ENCODE measurements at places on chromosomes 7 and 10. TPM values are rescaled to one million over a fixed set of nuclear protein-coding genes. Genes with fewer than 3 reads are reported as not detected.

The LIPN gene
- not detected for total RNA-seq

The THNSL1 gene
- 1.6 TPM for total RNA-seq

The CYP26C1 gene
- not detected for total RNA-seq

The GBX1 gene
- total RNA-seq: not detected

The RET gene
- total RNA-seq: 1.8 TPM

DNA sequence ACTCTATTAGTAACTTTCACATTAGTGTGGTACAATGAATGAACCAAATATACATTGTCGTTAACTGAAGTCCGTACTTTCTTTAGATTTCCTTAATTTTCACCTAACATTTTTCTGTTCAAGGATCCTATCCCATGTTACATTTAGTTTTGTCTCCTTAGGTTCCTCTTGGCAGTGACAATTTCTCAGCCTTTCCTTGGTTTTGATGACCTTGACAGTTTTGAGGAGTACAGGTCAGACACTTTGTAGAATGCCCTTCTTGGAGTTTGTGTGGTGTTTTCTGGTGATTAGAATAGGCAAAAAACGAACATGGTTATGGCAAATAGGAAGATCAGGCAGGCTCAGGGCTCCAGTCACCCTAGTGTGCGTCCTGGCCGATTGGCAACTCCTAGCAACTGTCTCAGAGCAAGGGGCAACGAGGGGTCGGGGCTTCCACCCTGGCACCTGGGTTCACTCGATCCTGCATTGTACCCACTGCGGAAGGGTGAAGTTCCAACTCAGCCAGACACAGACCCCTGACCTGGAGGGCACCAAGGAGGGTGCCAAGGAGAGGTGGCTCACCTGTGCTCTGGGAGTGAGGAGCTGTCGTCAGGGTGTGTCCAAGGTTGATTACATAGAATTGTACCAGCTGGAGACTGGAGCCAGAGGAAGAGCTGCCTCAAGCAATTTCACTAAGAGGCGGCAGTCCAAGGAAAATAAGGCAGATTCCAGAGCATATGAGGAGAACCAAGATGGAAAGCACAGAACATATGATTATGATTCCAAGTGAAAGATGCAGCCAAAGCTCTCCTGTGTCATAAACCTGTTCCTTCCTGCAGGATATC, 37.5 kb downstream of the PAPSS2 start:
- H3K36me3 ChIP-seq: no peaks in the 10 kb centered on the region
- no peaks in the 10 kb centered on the region for H3K4me1 ChIP-seq
- no peaks in the 10 kb centered on the region for H3K27me3 ChIP-seq
- no peak overlapping the region for H3K27ac ChIP-seq

DNA sequence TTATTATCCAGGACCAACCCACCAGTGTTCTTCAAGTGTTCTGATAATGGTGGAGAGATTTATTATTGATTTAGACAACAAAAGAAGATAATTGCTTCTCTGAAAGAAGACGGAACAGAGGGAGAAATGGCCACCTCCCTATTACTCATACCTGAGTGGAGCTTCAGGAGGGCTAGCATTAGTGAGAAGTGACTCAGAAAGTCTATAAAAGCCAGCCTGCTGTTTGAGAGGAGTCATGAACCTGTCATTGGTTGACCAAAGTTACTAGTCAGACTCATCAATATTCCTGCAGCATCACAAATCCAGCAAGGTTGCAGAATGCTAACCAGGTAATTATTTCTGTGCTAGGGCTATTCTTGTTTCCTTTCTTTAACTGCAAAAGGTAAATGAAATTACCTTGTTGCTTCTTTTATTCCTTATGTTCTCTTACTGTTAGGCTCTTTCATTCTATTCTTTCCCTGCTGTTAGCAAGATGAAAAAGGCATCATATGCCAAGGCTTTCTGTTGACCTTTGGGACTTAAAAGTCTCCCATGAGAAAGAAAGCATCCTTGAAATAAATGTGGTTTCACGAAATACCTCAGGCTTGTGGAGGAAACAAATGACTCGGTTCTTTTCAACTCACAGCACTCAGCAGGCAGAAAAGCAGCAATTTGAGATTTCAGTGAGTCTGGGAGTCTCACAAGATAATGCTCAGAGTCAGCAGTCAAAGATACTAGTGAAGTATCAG, 256.4 kb upstream of the PHYHIPL start:
- no peaks in the 10 kb centered on the region for H3K36me3 ChIP-seq
- no peak overlapping the region for H3K4me3 ChIP-seq
- H3K4me1 ChIP-seq: no peaks in the 10 kb centered on the region
- DNase-seq: no peak

DNA sequence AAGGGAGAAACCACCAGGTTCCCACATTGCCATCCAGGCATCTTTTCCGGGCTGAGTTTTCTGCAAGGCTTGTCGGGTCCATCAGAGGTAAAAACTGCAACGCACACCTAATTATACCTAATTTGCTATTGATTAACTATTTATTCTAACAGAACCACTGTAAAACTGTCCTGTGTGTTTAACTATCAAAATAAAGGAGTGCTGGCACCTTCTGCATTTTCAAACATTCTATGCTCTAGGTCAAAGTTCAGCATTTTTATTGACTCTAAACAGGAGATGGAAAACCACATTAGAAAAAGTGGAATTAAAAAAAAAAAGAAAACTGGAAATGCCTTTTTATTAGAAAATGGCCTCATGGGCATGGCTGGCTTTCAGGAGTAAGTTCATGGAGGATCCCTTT, 82.0 kb downstream of the ADARB2 start:
- no peak for DNase-seq
- no peak overlapping the region for H3K4me3 ChIP-seq
- no peak overlapping the region for H3K27ac ChIP-seq
- H3K36me3 ChIP-seq: no peaks in the 10 kb centered on the region
- no peaks in the 10 kb centered on the region for H3K4me1 ChIP-seq

DNA sequence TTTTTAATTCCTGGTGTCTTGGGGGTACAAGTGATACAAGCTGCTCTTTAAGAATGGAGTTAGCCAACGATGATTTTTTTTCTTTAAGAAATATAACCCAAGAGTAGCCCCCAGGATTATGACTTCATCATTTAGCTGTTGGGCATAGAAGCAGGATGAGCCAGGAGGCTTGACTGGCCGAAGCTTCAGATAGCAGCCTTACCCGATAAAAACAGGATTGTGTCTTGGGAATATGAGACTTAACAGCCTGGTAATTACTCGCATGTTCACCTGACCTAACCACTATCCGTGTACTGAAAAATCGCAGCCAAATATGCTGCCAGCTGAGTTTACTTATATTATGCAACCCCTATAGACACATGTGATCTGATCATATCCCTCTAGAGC, 346.0 kb upstream of the BMPER start:
- no peaks in the 10 kb centered on the region for H3K27me3 ChIP-seq
- no peak overlapping the region for H3K4me3 ChIP-seq
- no peaks in the 10 kb centered on the region for H3K36me3 ChIP-seq
- H3K27ac ChIP-seq: no peak overlapping the region

DNA sequence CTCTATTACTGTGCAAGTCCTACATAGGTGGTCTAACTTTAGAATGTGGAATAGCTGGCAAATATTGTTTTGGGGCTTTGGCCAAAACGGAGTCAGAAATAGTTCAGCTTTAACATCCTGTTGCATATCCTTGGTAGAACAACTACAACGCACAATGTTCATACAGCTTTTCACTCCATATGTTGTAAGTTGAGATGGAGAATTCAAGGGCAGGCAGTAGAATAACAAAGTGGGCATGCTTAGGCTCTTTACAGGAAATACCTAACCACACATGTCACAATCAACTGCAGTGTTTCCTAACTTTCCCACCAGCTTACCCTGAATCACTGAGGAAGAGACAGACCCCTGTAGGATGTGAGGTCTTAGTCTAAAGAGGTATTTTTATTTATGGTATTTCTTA, 122.3 kb downstream of the PPP1R3A start:
- H3K36me3 ChIP-seq: no peaks in the 10 kb centered on the region
- H3K4me1 ChIP-seq: no peaks in the 10 kb centered on the region
- H3K4me3 ChIP-seq: no peak overlapping the region
- no peak overlapping the region for H3K27ac ChIP-seq
- DNase-seq: no peak

GRCh38 chr10:110567201-110568054, at the start of gene SMC3:
Gene SMC3 (plus strand): TSS chr10:110567695. CDS start chr10:110567817, 122 bp downstream.
- H3K4me1 ChIP-seq: no peaks in the 10 kb centered on the region
- peak; percentile 86 for DNase-seq
- no peaks in the 10 kb centered on the region for H3K36me3 ChIP-seq
- peak within 1 kb of the TSS; percentile 90 for H3K4me3 ChIP-seq
- H3K27me3 ChIP-seq: no peaks in the 10 kb centered on the region

DNA sequence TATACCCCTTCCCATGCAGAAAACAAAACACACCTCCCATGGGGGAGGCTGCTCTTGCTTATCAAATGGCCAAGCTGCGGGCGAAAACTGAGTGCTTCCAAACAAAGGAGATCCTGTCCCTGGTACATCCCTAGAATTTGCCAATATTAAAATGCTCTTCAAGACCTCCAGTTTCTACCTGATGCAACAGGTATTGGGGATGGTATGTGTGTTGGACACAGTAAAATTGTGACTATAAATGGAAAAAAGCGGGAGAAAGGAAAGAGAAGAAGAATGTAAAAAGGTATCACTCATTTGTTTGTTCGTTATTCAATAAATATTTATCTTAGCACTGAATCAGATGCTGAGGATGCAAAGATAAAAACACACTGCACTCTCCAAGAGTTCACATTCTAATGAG, 123.9 kb downstream of the KMT2E start:
- no peak overlapping the region for H3K4me3 ChIP-seq
- H3K27me3 ChIP-seq: no peaks in the 10 kb centered on the region
- H3K27ac ChIP-seq: no peak overlapping the region
- DNase-seq: no peak
- no peaks in the 10 kb centered on the region for H3K4me1 ChIP-seq

DNA sequence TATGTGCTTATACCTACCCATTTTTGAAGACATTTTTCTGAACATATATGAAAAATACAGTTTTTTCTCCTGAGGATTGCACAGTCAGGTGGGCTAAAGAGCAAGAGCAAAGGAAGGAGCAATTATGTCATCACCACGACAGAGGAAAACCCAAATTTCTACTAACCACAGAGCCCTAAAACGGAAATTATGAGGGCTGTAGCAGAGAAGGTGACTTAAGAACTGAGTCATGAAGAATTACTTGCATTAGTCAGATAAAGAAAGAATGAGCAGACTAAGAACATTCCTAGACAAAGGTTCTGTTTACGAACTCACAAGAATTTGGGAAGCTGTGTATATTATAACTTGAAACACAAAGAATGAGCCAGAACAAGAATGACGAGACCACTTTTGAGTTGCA, 974.4 kb downstream of the NXPH1 start:
- no peak for DNase-seq
- H3K4me1 ChIP-seq: no peaks in the 10 kb centered on the region
- no peak overlapping the region for H3K4me3 ChIP-seq
- H3K36me3 ChIP-seq: no peaks in the 10 kb centered on the region

DNA sequence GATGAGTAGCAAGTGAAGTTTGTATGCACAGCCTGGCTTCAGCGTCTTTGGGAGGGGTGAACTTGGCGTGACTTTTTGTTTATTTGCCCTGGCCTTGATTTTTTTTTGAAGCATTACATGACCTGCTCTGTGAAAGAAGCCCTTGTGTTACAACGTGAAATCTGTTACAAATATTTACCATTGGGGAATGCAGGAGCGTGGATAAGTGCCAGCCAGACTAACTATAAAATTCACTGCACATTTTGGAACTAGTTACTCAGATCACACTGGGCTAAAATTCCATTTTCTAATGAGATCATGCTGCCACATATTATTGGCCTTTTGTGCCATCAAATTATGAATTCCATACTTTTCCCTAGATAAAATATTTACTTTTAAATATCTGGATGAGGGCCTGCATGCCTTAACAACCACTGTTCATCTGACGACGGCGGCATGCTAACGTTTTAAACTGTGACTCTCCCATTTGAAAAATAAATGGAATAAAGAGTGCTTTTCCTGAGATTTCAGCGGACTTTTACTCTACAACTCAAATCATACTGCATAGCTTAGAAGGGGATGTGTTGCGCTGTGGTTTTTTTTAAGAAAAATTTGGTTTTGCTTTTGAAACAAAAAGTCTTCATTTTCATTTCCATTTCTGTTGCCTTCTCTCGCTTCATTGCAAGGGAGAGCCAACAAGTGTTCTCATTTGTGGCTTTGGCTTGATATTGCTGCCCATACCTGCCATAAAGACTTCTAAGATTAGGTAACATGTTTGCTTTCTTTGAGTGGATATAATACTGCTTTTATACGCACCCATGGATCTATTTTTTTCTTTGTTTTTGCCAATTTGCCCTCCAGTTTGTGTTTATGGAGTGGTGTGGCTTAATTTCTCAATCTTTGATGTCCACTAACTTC, 352.2 kb downstream of the TFEC start:
- H3K36me3 ChIP-seq: no peaks in the 10 kb centered on the region
- H3K4me1 ChIP-seq: no peaks in the 10 kb centered on the region
- no peak for DNase-seq

- no peak overlapping the region for H3K4me3 ChIP-seq
- no peaks in the 10 kb centered on the region for H3K36me3 ChIP-seq
- no peak for DNase-seq
- no peaks in the 10 kb centered on the region for H3K27me3 ChIP-seq
- H3K4me1 ChIP-seq: no peaks in the 10 kb centered on the region
- H3K27ac ChIP-seq: no peak overlapping the region
Observed at GRCh38 chr10:63467841-63468240, 2.1 kb upstream of the JMJD1C start.

- H3K27ac ChIP-seq: no peak overlapping the region
- no peaks in the 10 kb centered on the region for H3K36me3 ChIP-seq
- DNase-seq: no peak
Observed at GRCh38 chr10:14173706-14174594, 156.8 kb downstream of the FRMD4A start.

DNA sequence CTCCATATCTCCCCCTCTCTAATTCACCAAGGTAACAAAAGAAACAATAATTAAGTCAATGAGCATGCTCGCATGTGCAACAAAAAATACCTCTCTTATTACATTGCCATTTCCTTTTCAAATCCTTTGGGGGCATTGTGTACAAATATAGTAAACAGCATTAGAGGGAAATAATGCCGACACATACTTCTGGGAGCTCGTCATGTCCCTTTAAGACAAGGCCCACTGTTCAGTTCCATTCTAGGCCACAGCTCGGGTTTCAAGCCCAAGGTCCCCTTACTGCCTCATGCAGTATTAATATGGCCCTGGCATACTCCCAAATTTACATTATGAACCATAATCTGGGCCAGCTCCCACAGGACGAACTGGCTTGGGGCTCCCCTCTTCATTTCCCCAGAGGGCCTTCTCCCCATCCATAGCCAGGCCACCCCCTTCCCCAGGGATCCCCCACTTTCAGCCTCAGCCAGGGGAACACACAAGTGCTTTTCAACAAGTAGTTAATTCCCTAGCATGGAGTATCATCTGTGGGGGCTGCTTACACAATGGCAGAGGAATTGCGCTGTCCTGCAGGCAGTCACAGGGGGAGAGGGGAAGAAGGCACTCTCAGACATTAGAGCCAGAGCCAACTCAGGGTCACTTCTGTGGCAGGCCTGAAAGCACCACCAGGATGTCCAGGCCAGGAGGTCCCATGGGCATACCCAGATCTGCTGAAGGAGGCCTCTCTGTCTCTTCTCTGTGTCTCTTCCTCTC, 110.6 kb downstream of the KCNMA1 start:
- no peaks in the 10 kb centered on the region for H3K4me1 ChIP-seq
- H3K36me3 ChIP-seq: no peaks in the 10 kb centered on the region
- no peaks in the 10 kb centered on the region for H3K27me3 ChIP-seq
- DNase-seq: no peak
- H3K27ac ChIP-seq: no peak overlapping the region
- no peak overlapping the region for H3K4me3 ChIP-seq
